SHP77 treated with DMSO at 0.1 percent for 48 hours (cell line): ENCODE measurements at places on chromosomes 2 and 18.

DNA sequence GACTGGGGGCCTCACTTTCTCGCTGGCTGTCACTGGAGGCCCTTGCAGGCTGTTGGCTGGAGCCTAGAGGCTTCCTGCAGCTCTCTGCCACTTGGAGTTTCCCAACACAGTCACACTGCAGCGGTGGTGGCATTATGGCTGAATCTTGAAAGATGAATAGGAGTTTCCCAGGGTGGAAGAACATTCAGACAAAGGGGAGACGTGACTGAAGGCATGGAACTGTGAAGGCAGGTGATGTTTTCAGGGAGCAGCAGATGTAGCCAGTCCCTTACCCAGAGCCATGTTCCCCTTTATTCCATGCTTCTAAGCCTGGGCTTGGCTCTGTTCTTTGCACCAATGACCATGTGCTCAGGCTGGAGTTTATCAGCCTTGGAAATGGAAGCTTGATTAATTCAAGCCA is 106.7 kb upstream of the BOD1L2 start:
- no peak for DNase-seq

DNA sequence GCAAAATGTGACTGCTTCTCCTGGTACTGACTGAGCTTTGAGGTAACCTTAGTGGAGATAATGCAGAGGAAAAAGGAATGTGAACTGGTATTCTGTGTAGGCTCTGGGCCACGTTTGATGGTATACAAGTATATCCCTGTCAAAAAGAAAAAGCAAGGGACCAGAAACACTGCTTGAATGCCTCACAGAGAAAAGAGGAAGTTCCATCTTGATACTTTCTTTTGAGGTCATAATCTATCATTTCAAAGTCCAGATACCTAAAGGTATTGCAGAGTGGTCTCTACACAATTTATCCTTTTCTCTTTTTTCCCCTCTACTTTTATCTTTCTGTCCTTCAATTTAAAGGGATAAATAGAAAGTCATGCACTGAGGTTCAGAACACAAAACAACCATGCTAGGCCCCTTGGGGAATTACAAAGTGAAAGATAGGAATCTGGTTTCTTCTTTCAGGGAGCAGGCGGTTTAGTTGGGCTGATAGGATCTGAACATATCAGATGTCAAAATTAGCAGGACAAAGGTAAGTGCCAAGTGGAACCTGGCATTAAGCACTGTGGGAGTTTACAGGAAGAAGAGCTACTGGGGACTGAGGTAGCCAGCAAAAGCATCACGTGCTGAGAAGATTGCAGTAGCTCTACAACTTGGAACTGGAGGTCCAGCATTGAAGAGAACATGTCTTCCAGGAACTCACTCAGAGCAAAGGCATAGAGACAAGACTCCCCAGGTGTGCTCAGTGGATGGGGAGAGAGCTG is 121.2 kb downstream of the LYPD6 start:
- no peak for DNase-seq

DNA sequence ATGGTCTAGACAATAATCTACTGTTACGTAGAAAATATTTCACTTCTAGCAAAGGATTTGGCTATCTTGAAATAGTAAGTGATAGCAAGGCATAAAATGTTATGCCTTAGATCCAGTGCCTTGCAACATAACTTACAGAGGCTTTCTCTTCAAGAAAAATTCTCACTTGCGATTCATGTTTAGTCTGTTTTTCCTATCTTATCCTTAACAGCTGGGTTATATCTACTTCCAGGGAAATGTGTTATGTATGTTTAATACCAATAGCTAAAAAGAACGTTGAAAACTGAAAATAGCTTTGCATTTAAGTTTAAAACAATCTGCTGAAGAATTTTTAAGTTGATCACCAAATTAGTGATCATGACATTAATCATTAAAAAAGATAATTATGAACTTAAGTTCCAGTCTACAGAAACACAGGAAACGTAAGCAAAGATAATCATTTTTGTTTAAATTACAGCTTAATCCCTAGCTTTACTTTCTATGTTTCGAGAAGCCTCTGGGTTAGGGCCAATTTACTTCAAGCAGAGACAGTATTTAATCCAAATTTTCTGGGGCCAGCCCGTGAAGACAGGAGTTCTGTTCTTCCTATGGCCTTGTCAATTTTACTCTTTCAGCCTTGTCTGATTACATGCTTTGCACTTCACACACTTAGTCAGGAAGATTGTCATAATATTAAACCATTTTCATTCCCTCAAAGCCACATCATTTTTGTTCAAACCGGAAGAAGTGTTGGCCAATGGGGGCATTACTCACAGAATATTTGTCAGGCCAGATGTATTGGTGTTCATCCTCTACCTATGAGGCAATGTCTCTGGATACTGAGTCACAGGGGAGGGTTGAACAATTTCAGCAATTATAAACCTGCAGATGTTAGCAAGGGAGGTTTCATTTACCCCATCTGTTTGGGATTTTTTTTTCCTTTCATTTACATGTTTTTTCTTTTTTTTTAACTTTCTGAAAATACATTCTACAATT is 1132.9 kb upstream of the ZEB2 start:
- no peak for DNase-seq

GRCh38 chr2:107419191-107419590 is 407.5 kb upstream of the RGPD4 start:
- DNase-seq: no peak

DNA sequence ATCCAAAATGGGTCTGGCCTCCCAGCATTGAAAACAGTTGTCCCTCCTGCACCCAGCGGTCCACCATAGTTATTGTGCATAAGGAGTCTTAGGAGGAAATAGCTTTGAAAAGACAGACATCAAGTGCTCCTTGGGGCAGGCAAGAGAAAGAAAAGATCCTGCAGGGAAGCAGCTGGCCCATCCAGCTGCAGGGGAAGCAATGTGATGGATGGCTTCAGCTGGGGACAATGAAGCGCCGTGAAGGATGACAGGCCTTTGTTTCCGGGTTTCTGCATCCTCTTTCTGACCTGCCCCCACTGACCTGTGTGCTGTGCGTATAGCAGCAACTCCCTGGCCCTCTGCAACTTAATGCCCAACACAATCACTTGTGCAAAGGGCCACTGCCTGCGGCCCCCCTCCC is 142.9 kb upstream of the NCKAP5 start:
- DNase-seq: no peak

DNA sequence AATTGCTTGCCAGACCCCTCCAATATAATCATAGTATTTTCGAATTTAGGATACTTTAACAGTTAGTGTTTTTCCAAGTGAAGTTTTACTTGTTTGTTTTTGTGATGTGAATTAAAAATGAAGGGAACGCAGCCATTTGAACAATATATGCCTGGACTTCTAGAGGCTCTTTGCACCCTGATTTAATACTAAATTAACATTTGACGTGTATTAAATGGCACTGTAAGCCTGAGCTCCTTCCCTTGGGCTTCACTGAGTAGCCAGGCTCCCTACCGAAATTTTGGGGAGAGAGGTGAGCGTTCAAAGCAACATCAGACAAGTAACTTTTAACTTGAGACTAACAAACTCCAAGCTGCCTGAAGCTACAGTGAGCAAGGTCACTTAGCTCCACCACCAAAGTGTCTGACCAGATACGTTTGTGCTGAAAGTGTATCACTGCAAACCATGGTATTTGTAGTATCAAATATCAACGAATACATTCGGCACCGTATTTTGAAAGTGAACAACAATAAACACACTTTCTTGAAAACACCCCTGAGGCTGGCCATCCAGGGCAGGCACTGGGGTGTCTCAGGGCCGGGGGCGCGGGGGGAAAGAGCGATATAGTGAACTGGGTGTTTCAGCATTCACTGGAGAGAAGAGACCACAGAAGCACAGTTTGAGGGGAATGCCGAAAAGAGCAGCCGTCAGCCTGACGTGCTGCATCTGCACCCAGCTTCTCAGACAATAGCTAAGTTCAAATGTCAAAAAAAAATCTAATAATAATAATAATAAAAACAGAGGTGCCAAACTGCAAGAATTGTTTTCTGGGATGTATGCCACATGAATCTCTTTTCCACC is 7.7 kb upstream of the POU3F3 start:
- DNase-seq: no peak
